Colonic mucosa (tissue), 4 donors: ENCODE measurements at places on chromosomes 11 and 22. TPM values are rescaled to one million over a fixed set of nuclear protein-coding genes. Genes with fewer than 3 reads are reported as not detected.

DNA sequence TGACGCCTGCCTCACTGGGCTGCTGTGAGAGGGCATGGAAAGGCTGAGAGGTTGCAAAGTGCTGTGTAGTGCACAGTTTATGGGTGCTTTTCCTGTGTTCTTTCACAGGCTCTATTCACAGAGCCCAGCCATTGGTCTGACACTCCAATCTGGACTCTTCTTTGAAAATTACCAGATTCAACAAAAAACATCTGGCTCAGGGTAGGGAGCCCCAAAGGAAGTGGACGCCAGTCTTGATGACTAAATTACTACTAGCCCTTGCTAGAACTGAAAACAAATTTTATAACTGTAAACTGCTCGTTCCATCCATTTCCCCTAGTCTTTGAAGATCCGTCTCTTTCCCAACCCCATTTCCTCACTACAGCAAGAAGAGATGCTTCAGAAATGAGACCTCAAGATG is 178.6 kb downstream of the TENM4 start:
- no peak for DNase-seq

GRCh38 chr22:47056361-47056760 is 293.9 kb downstream of the TBC1D22A start:
- DNase-seq: no peak

DNA sequence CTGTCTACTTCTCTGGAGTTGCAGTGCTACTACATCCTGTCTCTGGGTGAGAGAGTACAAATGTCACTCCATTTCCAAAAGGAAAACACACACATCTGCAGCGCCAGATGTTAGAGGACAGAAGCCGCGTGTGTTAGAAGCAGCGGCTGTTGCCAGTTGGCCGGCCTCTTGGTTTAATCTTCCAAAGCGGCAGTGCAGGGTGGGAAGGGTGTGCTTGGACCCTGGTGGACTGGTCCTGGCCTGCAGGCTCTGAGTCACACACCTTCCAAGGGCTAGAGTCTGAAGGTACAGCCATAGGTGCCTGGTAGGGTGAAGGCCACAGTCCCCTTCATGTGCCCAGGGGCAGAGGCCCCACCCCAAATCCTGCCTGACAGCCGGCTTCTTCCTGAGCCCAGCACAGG is 99.8 kb downstream of the CTTN start:
- no peak for DNase-seq

- DNase-seq: no peak
Observed at GRCh38 chr11:124474079-124474478, 28.6 kb upstream of the OR8B8 start.

DNA sequence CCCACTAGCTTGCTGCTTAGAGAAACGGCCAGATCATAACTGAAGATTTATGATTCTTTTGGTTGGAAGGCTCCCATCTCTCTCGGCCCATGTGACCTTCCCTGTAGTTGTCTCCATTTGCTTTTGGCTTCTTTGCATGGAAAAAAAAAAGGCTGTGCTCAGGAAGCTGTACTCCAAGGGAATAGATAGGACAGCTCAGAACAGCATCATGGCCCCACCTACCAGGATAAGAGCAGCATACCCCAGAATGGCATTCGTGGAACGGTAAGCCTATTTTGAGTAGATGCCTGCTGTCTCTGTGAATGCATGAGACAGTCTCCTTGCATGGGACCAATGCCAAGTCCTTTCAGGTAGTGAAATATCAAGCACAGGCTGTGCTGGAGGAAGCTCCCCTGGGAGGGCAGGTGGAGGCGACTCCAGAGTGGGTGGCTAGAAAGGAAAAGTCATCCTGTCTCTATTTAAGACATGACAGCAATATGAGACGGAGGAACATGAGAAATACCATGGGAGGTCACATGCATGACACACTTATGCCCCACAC is 94.1 kb upstream of the AMOTL1 start:
- DNase-seq: no peak

- no peak for DNase-seq
Observed at GRCh38 chr11:77559686-77560401, 29.9 kb upstream of the AQP11 start.

The KLHL35 gene
- 0.67 TPM for total RNA-seq

The GAL3ST1 gene
- 13.4 TPM for total RNA-seq

The MGAT3 gene
- total RNA-seq: 19.1 TPM
